ENCODE measurements at places on chromosomes 5 and 9.

- no peak for DNase-seq
Observed at GRCh38 chr5:64519263-64519662, 13.4 kb downstream of the RGS7BP start.

- DNase-seq: no peak
Observed at GRCh38 chr5:1190278-1190677, 11.1 kb upstream of the SLC6A19 start.

GRCh38 chr5:68770551-68770950, 323.3 kb upstream of the SLC30A5 start:
- DNase-seq: no peak

GRCh38 chr9:91625331-91625730, 201.7 kb upstream of the NFIL3 start:
- no peak for DNase-seq

- DNase-seq: no peak
Observed at GRCh38 chr9:136544964-136545691, 720 bp downstream of the NOTCH1 start.

- no peak for DNase-seq
Observed at GRCh38 chr5:135009736-135010501, 24.1 kb downstream of the PITX1 start.

DNA sequence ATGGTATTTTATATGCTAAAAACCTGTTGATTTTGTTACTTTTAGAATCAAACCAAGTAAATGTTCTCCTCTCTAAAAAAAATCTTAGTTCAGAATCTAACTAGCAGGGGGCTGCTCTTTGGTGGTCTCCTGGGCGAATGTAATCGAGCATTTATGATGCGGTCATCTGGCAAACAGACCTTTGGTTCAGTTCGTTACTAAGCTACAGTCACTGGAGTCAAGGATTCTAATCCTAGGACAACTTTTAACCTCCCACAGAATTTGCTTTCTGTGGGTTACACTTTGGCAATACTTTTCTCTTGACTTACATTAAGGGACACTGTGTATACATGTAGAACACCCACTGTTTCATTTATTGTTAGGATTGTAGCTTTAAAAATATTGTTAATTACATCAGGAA, 26.3 kb upstream of the FREM1 start:
- no peak for DNase-seq

GRCh38 chr9:121140162-121140561, 61.5 kb downstream of the RAB14 start:
- no peak for DNase-seq

GRCh38 chr5:56950626-56951125, 1.2 kb downstream of the MIER3 start:
- peak; percentile 19 for DNase-seq

DNA sequence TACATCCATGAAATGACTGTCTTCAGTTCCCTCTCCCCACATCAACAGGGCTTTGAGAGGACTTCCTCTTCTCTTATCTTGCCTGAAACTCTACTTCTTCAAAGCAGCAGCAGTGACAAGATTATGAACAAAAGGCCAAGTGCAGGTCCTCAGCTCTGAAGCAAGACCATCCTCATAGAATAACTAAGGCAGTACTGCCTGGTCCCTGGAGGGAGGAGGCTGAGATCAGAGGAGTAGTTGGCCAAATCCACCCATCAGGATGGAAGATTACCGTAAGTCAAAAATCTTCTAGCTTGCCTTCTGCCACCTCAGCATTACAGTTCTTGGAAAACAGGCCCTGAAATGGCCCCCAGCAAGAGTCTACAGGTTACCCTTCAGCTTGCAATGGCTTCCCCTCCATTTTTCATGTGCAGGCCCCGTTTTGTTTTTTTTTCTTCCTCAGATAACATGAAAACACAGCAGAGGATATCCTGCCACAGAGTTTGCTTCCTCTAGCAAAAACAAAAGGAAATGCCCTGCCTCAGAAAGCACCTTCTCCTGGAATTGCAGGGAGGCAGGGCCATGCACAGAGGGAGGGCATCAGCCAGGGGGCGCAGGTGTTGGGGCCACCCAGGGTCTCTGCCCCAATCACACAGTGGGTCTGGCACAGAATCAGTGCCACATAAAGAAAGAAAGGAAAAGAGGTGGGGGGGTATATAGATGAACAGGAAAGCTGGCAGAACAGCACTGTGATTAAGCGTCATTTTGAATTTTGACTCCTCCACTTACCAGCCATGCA, 40.0 kb downstream of the KLHL3 start:
- peak; percentile 13 for DNase-seq

DNA sequence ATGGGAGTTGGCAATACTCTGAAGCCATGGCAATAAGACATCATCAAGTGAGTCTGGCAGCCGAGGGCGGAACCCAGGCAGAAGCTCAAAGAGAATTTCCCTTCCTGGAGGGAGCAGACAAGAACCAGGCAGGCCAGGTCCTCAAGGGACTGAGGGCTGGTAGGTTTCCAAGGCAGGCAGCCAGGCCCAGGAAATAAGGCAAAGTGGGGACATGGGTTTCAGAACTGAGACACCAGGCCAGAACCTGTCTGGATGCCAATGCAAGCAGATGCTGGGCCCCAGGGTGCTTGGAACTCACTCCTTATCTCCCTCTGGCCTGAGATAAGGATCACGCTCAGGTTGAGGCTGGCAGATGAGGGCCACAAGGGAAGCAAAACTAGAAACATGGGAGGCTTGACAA, 8.9 kb downstream of the TSSK1B start:
- DNase-seq: no peak

- no peak for DNase-seq
Observed at GRCh38 chr5:108681079-108681921, 66.4 kb upstream of the FER start.

GRCh38 chr5:8895599-8895998, 650.3 kb downstream of the SEMA5A start:
- DNase-seq: no peak

- DNase-seq: no peak
Observed at GRCh38 chr5:172403189-172403796, 51.0 kb downstream of the SH3PXD2B start.

DNA sequence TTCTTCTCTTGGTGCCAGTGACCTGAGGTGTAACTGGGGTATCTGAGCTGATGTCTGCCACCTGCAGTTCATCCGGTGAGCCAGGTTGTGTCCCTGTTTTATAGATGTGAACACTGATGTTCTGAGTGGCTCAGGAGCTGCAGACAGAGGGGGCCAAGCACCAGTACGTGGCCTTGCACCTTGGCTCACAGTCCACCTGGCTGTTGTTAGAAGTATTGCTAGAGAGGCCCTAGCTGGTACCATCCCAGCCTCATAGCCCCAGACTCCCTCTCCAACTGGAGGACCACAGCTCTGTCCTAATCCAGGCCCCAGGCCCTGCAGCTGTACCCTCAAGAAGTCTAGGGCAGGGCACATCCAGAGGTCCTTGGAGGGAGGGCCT, 16.2 kb downstream of the PHF2 start:
- no peak for DNase-seq

- DNase-seq: no peak
Observed at GRCh38 chr5:50836356-50836755, 169.9 kb downstream of the PARP8 start.

DNA sequence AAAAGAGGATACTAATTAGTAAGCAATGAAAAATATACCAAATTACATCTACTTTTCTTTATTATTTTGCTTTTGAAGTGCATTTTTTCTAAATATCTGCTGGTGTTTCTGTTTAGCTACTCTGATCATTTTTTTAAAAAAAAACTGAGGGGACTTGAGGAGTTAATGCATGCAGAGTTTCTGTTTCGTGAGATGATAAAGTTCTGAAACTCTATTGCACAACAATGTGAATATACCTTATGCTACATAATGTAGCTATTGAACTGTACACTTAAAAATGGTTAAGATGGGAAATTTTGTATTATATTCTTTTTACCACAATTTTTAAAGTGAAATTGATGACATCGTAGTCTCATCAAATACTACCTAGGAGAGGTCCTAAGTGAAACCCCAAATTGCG, 288.3 kb upstream of the NR4A3 start:
- DNase-seq: no peak

DNA sequence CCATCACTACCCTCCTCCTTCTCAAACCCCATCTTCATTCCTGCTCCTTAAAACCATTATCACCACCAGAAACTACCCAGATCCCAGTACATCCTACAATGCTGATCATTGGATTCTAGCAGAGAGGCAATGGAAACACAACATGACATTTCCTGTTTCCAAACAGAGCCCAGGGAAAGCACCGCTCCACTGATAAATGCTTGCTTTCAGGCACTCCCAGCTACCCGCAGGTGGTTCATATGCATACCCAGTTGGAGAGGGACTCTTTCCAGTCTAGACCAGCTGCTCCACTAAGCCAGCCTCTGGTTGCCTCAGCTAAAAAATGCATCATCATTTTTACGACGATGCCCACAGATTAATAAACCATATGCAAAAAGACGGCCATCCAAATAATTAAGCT, 39.2 kb upstream of the ACO1 start:
- no peak for DNase-seq

DNA sequence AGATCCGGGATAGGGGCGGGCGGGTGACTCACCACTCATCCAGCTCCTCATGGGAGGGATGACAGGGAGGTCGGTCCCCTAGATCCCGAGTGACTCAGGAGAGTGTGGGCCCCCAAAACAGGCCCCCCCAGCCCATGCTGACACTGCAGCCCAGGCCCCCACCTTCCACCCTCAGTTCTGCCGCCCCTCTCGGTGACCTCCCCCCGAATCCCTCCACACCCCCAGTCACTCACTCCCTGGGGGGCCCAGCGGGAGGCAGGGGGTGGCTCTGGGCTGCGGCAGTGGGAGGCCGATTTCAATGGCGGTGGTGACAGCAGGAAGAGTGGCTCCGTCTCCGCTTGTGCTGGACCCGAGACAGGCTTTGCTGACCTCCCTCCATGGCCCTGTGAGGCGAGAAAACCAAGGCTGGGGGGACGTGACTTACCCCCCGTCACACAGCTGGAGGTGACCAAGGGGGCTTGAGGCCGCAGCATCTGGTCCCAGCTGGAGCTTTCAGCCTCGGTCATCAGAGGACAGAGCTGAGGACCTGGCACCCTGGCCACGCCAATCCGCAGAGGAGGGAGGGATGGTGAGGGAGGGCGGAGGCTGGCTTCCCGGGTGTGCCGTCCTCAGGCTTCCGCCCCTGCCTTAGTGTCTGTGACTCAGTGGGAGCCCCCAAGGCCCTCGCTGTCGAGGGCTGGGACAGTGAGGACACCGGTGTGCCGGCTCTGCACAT, 9.0 kb downstream of the GPSM1 start:
- DNase-seq: no peak

DNA sequence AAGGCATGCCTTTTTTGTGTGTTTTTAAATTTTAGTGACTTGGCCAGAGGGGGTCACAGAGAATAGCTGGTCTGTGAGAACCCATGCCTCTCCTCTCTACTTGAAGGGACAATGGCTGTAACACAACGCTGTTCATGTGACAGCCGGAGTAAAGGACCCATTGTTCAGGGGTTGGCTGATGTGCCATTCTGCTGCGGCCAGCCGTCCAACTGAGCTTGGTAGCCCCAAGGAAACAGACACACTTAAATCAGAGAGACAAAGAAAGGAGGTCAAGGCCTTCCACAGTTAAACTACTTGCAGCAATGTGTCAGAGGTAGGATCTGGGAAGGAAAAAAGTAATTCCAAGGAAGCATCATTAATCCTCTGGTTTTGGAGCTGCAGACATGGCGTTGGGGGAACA, 8.1 kb downstream of the MEGF10 start:
- DNase-seq: no peak

GRCh38 chr9:29906065-29906464, 2332.8 kb upstream of the C9orf72 start:
- no peak for DNase-seq

All from effector CD8-positive, alpha-beta T cell (primary cell).